ENCODE measurements at places on chromosomes 13 and 19.
A peak's percentile ranks its signal among the peaks of the same experiment; 100 is the strongest.

DNA sequence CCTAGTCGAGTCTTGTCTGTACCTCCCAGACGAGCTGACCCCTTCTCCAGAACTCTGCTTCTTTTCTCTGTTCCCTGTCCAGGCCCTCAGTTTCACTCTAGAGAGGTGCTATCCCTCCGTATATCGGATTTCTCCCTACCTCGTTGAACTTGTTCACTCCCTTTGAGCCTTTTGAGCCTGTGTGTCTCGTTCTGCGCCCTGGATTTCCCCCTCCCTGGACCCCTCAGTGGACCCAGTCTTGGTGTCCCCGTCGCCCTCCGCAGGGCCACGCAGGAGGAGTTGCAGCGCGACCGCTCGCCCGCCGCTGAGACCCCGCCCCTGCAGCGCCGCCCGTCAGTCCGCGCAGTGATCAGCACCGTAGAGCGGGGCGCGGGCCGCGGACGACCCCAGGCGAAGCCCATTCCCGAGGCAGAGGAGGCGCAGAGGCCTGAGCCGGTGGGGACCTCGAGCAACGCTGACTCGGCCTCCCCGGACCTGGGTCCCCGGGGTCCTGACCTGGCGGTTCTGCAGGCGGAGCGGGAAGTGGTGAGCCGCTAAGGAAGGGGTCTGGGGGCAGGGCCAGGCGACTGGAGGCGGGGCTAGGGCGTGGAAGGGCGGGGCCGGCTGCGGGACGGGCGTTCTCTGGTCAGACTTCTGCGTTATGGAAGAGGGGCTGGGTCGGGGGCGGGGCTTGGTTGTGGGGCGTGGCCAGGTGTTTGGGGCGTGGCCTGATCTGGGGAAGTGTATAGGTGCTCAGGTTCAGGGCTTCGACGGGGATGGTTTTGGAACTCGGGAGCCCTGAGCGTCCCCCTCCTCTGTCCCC lies 5.5 kb downstream of the EPS8L1 start:
- peak; percentile 94 for DNase-seq

GRCh38 chr19:48255376-48256303 lies at the start of gene CARD8:
CARD8 (minus strand) TSS chr19:48255912; CDS start chr19:48241020, 14,892 bp downstream.
- DNase-seq: peak; percentile 84

GRCh38 chr19:19022380-19022961 lies 10.8 kb downstream of the SUGP2 start:
- no peak for DNase-seq

GRCh38 chr13:32497589-32497988 lies 41.0 kb downstream of the N4BP2L2 start:
- no peak for DNase-seq

DNA sequence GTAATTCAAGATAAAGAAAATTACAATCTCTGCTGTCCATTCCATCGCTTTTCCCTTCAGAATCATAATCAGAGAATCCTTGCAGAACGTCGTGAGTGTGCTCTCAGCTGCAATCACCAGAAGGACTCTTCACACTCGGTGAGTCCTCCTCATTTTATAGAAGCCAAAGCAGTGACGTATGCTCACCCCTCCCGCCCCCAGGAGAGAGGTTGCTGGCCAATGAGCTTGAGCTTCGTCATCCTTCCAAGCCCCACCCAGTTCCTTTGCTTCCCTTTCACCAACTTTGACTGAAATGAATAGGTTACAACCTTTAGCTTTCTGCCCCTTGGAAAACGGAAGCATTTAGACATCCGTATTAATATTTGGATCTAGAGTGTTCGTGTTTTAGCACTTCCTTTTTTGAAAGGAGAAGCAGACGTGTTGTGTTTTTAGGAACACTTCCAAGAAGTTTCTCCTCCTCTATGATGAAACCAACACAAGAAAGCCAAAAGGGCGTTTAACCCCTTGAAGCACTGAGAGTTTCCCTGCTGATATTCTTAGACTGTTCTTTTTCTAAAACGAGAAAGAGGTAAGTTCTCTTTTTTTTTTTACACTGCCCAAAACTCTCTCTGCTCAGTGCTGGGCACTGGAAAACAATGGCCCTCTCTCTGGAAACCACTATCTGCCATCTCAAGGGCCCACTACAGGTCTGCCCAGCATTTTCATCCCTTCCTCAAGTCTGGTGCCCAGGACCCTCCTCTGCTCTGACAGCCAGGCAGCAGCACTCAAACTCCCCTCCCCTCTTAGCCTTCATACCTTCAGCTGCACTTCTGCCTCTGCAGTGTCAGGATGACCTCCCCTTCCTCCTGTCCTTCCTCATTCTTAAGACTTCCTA lies 44.3 kb upstream of the CEACAM21 start:
- peak; percentile 75 for DNase-seq

DNA sequence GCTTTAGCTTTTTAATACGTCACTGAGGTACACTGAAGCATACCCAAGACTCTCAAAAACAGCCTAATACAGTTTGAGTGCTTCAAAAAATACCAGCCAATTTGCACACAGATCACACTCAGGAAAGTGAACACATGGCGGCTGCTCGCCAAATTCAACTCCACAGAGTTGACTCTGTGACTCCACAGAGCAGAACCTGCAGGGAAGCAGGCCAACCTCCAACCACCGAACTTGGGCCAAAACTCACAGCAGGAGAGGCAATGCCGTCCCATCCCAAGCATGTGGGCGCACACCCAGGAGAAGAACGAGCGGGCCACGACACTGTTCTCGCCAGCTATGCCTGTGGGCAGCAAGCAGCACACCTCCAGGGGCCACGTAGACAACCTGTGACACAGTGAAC lies 21.1 kb downstream of the ELL start:
- DNase-seq: no peak

GRCh38 chr19:12564016-12564664 lies 12.9 kb upstream of the ZNF564 start:
- peak; percentile 86 for DNase-seq

DNA sequence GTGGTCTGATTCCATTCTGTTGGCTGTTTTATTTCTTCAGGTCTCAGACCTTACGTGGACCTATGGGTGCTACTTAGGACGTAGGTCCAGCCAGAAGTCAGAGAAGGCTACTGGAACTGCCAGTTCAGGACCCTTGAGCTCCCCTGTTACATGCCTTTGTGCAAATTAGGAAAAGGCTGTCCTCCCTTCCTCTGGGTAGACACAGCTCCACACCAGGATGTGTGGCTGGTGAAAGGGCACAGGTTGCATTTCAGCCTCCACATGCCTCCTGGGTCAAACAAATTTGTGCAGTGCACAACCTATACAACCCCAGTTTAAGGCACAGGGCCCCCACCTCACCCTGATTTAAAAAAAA lies 43.9 kb upstream of the MAP3K10 start:
- DNase-seq: no peak

DNA sequence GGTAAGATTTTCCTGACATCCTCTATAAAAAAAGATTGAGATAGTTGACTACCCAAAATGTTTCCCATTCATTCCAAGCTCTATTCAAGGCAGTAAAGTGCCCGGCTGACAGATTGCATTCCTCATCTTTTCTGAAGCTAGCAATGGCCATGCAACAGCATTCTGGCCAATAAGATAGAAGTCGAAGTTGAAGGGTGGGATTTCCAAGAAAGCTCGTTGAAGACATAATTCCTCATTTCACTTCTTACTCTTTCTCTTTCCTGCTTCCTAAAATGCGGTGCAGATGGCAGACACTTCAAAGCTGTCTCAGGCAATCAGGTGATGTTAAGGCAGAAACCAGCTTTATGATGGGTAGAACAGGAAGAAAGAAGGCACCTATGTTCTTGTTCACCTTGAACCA lies 13.4 kb upstream of the ALOX5AP start:
- DNase-seq: no peak

- no peak for DNase-seq
Measured at GRCh38 chr13:45564133-45564776, 51.3 kb downstream of the ERICH6B start.

- peak; percentile 76 for DNase-seq
Measured at GRCh38 chr13:24693862-24694471, 13.8 kb downstream of the ATP12A start.

GRCh38 chr19:42468273-42468796 lies 25.6 kb upstream of the CXCL17 start:
- no peak for DNase-seq
